ENCODE measurements at places on chromosomes 7 and 10. TPM values are rescaled to one million over a fixed set of nuclear protein-coding genes. Genes with fewer than 3 reads are reported as not detected.

DNA sequence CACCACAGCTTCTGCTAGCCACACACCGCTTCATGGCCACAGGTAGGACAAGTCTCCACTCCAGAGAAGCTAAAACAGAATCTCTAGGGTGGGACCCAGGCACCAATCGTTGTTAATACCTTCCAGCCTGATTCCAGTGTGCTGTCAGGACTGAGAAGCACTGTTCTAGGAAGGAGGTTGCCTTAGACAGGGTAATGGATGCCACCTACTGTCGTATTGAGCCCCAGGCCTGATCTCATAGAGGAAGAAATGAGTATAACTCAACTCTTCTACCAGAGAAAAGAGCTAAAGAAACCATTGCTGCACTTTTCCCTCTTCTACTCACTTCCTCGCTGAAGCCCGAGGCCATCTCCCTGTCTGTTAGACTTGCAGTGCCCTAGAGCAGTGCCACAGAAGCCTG lies 31.8 kb downstream of the CNNM1 start:
- DNase-seq: no peak

GRCh38 chr10:49309691-49310411 lies 10.9 kb downstream of the C10orf71 start:
- no peak for DNase-seq

GRCh38 chr10:111598433-111599059 lies 521.7 kb downstream of the ADRA2A start:
- DNase-seq: no peak

GRCh38 chr7:23338863-23339262 lies 39.7 kb downstream of the MALSU1 start:
- DNase-seq: no peak

SFTPD gene
- total RNA-seq: 0.81 TPM

DNA sequence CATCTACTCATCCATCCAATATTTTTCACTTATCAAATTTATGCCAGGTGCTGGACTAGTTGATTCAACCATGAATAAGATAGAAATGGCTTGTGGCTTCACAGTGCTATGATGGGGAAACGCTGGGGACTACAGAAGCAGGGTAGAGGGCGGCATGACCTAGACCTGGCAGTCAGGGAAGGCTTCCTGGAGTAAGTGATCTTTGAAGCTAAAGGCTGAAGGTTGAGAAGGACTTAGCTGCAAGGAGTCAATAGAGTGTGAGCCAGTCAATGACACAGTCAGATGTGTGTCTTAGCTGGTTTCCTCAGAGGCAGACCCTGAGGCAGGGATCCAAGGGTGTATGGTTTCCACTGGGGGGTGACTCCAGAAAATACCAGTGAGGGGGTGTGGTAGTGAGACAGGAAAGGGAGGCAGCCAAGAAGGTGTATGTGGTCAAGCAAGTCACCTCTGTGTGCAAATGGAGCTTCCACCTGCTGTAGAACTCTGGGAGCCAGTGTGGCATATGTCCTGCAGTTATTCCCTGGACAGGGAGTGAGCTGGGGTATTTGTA lies 10.3 kb downstream of the PRF1 start:
- DNase-seq: no peak

Measured in Right ventricle myocardium superior (tissue), 1 donor.